Stimulated activated CD8-positive, alpha-beta memory T cell treated with anti-CD3 and anti-CD28 coated beads, Interleukin-7, amount 100 ng/mL, for 24 hours (primary cell): ENCODE measurements at places on chromosomes 4 and X.

DNA sequence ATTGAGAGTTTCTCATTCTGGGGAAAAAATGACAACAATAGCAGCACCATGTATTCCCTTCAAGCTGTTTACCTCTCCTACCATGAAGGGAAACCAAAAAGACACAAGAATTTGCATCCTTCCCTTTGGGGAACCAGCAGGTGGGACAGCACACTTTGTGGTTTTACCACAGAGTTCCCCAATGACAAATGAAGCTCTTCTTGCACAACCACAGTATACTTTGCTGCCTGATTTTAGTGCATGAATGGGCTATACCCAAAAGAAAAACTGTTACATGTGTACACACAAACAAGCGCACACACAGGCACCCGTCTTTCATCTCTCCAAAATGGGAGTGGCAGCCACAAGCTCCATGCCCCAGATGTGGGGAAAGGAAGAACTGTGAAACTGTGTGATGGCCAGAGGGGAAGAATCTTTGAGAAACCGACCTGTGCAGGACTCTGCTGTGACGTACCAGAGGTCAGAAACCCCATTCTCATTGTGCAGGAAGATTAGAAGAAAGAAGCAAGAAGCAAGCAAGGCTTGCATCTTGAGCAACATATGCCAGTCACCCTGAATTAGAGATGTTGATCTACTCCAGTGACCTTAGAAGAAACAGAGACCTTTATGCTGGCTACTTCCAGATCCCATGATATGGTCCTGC is 2.7 kb upstream of the MAML3 start:
- DNase-seq: no peak

GRCh38 chr4:158964114-158964727 is 138.7 kb upstream of the RAPGEF2 start:
- no peak for DNase-seq

DNA sequence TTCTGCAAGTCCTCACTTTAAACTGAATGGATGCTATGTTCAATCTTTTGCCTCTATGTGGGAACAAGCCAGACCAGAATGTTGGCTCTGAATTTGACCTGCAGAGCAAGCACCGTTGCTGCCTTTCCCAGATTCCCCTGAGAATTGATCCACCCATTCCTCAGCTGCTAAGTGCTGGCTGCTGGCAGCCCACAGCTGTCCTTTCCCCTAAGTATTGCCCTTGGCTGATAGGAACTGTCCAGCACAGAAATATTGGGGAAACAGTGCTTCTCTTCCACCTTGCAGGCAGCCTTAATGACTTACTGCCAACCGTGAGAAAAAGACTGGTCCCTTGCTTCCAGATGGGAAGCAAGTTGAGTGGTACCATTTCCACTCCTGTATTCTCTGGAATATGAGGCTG is 475.9 kb downstream of the PDHA2 start:
- no peak for DNase-seq

DNA sequence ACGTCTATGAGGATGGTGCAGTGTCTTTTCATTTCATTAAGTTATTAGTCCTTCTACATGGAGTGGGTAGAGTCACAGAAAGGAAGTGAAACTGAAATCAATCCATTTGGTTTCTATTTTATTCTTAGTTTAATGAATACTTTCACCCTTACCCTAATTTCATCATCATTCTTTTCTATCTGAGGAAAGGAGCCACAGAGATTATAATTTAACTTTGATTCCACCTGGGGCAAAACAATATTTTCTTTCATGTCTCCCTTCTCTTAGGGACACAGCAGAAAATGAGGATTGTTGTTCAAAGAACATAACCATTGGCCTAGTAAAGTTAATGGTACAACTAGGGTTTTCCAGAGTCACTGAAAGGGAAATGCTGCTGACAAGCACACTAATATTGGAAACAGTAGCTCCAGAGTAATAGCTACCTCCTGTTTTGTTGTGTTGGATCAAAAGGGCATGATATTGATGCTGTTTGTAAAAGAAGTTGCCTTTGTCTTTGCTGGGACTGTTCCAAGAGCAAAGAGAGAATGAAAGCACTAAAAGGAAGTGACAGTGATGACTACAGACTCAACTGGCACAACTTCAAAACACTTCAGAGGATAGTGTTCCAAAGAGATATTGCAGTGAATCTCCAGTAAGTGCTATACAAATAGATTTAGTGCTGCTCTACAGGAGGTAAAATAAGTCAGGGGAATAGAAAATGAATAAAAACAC is 247.1 kb upstream of the PITX2 start:
- no peak for DNase-seq

- DNase-seq: no peak
Measured at GRCh38 chr4:52982255-52982945, 120.3 kb downstream of the RASL11B start.

GRCh38 chr4:181105487-181105886 is 1137.7 kb upstream of the TENM3 start:
- DNase-seq: no peak

GRCh38 chr4:87228262-87228860 is 7.9 kb upstream of the KLHL8 start:
- DNase-seq: no peak

- DNase-seq: no peak
Measured at GRCh38 chr4:34767407-34767806, 1476.9 kb downstream of the ARAP2 start.

- no peak for DNase-seq
Measured at GRCh38 chr4:159101988-159102621, 774 bp upstream of the RAPGEF2 start.

GRCh38 chr4:83128240-83128929 is 13.9 kb upstream of the PLAC8 start:
- DNase-seq: no peak

DNA sequence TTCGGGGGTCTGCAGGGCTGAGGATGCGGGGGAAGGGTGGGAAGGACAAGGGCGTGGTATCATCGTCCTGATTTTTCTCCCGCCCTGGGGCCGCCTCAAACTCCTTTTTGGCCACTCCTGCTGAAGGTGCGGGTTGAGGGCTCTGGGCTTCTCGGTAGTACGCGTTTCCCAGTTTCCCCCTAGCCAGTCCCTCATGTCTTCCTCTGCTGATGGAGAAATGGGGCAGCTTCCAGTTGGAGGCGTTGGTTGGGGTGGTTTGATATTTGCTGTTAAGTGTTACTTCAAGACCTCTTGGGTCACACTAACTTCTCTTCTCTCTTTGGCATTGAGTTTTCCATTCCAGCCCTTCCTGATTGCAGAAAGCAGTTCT is 482 bp downstream of the GSTCD start:
- no peak for DNase-seq

GRCh38 chr4:120693816-120694215 is 228.7 kb downstream of the PRDM5 start:
- DNase-seq: no peak

DNA sequence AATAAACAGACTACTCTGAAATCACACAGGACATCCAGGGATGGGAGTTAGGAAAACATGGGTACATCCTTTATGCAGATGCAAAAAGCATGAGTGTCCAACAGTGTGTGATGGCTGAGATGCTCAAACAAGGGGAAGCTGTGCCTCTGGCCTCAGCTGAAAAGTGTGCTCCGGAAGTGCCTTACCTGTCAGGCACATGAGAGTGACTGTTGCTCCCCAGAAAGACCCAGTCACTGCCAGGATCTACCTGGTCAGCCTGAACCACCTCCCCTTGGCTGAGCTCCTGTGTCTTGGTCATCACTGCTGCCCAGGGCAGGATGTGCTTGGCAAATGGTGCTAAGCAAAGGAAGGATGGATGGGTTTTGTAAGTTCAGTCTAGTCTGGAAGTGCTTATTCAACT is 4.0 kb downstream of the PPP2R2C start:
- no peak for DNase-seq

DNA sequence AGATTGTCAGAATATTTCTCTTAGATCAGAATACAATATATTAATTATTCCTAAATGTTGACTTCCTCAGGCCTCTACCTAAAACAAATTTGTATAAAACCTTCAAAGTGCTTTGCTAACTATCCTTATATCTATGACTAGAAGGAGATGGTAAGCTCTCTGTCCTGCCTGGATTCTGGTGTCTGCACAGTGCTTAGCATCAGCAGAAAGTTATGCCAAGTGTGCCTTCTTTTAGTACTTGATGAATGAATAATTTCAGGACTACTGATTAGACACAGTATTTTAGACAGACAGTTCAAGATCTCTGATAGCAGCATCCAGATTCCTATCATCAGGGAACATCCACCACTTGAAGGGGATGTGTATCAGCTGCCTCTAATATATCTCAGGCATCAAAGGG is 242.4 kb upstream of the TLL1 start:
- DNase-seq: no peak

GRCh38 chr4:47198791-47199190 is 167.4 kb downstream of the GABRB1 start:
- no peak for DNase-seq

- no peak for DNase-seq
Measured at GRCh38 chr4:159743971-159744370, 641.1 kb downstream of the RAPGEF2 start.

DNA sequence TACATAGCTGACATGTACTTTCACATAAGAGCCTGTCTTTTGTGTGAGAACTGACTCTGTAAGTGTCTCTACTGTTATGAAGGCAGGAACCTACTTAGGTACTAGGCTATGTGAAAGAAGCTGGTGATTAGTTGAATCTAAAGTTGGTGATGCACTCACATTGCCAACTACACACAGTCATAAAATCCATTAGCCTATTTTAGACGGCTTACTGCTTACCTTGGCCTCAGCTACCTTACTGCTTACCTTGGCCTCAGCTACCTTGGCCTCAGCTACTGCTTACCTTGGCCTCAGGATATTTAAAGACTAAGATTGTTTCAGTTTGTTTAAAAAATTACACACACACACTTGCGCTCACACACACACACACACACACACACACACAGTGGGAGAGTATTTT is 549.7 kb downstream of the IL1RAPL1 start:
- no peak for DNase-seq

DNA sequence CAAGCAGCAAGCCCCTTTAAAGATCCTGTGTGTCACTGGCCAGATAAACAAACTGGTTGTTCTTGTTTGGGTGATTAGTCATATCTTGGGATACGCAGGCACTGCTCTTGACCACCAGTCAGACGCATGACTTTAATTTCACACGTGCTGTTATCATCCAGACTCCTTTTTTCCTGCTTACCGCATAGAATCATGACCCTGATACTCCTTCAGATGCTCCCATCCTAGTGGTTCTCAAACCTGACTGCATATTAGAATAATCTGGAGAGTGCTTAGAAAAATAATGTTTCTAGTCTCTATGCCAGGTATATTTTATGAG is 78.8 kb downstream of the CLDN22 start:
- DNase-seq: no peak

DNA sequence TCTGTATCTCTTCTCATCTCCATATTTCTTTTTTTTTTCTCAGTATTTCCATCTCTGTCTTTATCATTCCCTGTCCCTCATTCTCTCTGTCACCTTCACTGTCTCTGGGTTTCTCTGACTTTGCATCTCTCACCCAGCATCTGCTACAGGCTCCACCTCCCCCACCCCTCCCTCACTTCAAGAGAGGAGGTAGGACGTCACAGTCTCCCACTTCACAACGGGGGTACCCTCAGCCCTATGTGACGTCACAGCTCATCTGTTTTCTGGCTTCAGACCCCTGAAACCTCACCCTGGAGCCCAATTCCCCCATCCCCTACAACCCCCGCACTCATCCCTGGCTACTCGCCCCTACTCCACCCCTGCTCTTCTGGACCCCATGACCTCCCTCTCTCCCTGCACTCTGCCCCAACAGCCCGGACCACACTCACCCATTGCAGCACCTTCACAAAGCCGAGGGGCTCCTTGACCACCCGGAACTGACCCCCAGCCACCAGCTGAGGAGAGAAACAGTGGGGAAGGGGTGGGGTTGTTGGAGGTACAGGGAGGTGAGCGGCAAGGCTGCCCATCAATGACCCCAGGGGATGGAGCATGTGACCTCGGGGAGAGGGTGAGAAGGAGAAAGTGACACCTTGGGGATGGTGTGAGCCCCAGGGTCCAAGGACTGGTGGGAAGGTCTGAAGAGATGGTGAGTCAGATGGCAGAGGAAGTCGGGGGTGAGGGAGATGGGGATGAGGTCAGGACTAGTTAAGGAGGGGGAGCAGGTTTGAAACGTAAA is 1.3 kb downstream of the SYP start:
- no peak for DNase-seq

DNA sequence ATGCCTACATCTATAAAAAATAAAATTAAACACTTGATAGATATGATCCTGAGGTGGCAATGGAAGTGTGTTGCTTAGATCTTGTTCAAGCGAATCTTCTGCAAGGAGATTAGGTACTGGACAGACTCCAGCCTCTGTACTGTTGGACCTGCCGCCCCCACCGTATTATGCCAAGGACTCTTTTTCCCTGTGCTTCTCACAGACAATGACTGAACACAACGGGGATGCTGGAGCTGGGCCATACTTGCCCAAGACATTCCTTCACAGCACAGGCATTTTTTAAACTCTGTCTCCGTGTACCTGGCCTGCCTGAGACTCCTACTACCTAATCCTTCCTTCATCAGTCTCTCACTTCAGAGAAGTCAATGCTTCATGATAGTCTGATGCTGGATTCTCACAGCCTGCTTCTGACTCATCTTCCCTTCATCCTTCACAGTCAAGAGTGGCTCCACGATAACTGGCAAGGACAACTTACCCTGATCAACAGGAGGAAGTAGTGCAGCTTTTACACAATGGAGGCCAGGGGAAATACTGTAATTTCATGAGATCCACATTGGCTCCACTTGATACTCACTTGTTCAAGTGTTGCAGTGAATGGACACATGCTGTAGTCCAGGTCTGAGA is 754.6 kb upstream of the AGA start:
- DNase-seq: no peak

GRCh38 chrX:71183341-71183740 is 38.7 kb downstream of the NLGN3 start:
- no peak for DNase-seq

- no peak for DNase-seq
Measured at GRCh38 chrX:117752745-117753144, 363.9 kb downstream of the KLHL13 start.

DNA sequence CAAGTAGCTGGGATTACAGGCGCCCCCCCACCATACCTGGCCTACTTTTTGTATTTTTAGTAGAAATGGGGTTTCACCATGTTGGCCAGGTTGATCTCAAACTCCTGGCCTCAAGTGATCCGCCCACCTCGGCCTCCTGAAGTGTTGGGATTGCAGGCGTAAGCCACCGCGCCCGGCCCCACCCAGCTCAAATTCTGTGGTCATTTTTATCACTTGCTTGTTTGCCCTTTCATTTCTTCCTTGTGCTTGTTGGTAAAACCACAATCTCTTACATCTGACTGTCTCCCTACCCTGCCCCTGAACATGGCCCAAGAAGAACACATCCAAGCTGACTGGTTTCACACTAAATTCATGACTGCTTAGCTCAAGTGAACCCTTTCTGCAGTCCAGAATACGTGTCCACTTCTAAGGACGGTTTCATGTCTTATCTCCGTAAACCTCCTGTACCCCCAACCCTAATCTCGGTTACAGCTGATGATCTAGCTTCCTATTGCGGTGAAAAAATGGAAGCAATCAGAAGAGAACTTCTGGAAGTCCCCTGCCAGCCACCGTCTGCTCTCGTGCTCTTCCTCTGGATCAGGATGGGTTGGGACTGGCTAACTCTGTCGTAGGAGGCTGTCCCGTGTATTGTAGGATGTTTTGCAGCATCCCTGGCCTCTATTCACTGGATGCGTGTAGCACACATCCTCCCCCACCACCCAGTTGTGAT is 5.4 kb upstream of the RS1 start:
- DNase-seq: no peak
